ENCODE measurements at places on chromosomes 11 and 22.

GRCh38 chr11:123690485-123690884 lies 36.1 kb upstream of the SCN3B start:
- DNase-seq, result no peak

DNA sequence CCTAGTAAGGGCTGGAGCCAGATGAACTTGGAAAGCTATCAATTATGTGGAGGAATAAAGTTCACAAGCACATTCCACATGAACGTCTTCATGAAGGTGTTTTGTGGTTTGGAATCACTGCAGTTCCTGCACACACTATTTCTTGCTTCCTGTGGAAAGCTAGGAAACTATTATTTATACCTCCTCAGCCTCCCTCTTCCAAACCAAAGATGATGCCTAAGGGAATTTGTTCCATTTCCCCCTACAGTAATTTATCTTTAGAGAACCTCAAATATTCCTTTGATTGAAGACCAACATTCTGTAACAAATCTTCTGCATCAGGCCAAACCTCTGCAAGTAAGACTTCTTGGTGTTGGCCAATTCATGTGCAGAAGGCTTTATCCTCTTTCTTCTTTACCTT lies 115.8 kb upstream of the ARHGAP20 start:
- no peak for DNase-seq

DNA sequence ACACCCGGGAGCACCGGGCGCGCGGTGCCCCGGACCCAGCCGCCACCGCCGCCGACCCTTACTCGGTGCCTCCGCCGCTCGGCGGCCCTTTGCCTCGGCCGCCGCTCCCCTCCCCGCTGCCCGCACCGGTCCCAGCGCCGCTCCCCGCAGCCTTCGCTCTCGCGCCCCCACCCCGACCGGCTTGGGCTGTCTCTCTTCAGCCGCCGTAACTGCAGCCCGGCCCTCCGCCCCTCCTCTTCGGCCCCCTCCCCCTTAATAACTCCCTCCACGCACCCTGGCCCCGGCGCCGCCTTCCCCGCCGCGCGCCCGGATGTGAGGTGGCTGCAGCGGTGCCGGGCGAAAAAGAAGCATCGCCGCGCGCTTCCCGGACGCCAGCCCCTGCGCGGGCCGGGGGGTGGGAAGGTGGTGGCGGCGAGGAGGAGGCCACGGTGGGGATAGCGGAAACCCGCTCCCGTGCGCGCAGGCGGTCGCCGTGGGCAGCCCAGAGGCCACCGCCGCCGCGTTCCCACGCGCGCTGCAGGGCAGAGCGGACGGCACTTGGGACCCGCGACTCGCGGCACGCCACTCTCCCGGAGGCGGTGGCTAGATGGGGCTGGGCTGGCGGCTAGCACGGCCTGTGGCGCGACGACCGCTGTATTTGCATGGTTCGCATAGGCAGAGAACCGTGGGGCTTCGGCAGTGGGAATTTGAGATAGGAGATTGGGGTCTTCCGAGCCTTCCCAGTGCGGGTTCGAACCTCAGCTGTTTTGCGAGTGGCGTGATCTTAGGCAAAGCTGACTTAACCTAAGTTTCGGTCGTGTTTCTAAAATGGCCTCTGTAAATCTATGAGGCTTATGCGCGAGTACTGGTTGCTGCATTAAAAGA lies at the start of gene EIF4ENIF1:
TSS of gene EIF4ENIF1 (minus strand) at position 211 of the 864 bp plus-strand sequence. CDS start 1,124 bp downstream, outside the sequence.
- no peak for DNase-seq

DNA sequence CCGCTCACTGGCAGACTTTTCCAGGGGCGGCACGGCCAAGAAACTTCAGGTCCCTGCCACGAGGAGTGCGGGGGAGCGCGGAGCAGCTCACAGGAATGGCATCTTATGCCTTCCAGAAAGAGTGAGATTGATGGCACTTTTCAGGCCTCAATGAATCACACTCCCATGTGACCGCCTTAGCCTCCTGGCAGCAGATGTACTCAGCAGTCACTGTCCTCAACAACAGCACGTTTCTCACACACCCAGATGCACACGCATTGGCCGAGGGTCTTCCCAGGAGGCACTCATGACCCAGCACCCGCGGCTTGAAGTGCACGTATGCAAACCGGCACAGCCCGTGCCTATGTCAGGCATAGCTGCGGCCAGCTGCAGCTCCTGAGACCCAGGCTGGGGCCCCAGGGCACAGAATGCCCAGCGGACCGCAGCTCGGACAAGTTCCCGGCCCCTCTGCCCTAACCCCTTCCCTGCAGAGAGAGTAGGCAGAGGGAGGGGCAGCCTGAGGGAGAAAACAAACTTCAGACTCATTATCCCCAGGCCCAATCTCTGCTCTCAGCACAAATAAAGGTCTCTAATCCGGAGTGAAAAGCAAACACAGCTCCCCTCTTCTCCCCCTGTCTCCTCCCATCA lies 48.3 kb downstream of the RPUSD4 start:
- DNase-seq, result no peak

DNA sequence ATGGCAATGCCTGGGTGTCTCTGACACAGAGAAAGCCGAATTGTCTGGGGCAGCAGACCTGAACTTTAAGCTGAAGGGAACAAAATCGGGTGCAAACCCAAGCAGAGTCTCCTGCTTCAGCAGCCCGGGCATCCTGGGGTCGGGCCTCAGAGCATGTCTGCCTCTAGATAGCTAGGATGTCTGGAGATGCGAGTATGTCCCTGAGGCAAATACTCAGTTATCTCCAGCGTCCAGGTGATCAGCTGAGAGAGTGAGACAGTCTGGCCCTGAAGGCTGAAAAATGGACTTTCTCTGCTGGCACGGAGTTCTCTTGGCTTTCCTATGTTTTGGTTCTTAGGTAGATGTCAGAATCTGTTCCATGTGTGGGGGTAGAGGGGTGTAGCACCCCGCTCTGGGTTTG lies 3.3 kb downstream of the ADAMTS8 start:
- DNase-seq, result no peak

DNA sequence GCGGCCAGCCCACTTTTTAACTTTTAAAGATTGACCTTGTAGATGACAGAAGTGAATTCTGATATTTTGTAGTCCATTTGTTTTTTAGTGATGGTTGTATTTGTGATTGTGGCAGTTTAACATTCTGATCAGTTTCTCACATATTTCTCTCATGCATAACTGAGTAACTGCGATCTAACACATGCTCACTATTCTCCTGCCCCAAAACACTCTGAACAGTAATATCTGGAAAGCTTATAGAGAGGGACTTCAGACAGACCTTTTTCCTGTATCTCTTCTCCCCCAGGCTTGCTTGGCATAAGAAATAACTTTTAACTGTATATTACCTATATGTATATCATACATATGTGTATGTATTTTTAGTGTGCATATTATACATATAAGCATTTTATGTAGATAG lies 37.3 kb upstream of the MYO18B start:
- DNase-seq, result no peak

GRCh38 chr11:46247659-46248058 lies 29.8 kb upstream of the CREB3L1 start:
- no peak for DNase-seq

GRCh38 chr11:16981651-16982194 lies 32.5 kb downstream of the PLEKHA7 start:
- no peak for DNase-seq

DNA sequence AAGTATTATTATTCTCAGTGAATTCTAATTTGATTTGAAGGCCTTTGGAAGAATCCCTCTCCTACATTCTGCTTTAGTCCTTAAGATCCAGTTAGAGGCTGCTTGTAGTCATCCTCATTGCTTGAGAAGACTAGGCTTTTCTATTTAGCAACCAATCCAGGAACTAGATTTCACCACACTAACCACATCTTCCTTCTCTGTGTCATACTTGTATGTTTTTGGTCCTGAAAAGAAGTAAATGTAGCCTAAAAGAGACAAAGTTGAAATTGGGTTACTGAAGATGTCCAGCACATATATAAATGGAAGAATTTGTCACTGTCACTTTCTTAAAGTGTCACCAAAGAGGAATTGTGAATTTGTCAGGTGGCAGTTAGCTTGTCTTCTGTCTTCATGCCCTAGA lies 46.6 kb upstream of the MMP7 start:
- DNase-seq, result peak; percentile 68

DNA sequence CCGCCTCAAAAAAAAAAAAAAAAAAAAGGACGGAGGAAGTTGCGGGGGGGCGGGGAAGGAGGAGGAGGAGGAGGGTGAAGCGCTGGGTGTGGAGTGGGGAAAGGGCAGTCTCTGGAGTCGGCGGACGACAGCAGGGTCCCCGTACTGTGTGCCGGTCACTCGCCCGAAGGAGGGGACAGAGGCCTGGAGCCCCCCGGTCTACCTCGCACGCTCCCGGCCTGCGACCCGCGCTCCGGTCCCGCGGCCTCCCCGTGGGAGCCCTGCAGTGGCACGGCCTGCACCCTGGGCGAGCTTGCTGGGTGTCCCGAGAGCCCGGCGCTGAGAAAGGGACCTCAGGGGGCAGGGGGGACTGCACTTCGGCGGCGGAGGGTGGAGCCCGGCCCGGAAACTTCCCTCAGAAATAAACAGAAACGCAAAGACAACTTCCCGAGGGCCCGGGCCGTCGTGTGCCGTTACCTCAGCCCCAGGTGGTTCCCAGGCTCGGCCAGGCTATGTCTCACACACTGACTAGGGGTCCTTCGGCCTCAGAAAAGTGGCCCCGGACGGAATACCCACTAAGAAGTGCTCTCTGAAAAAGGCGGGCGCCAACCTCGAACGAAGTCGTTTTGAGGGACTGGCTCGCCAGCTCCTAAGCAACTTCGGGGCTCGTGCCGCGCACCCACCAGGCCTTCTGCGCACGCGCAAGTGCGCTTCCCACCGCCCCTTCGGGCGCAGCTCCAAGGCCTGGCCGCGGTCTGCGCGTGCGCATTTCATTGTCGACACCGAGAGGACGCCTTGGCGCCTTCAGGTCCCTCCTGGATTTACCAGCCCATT lies at the start of gene MAJIN:
TSS of gene MAJIN (minus strand) at position 688 of the 813 bp plus-strand sequence. CDS start 12,703 bp downstream, outside the sequence.
- no peak for DNase-seq

GRCh38 chr11:77789731-77790476 lies 30.6 kb downstream of the RSF1 start:
- DNase-seq, result no peak

DNA sequence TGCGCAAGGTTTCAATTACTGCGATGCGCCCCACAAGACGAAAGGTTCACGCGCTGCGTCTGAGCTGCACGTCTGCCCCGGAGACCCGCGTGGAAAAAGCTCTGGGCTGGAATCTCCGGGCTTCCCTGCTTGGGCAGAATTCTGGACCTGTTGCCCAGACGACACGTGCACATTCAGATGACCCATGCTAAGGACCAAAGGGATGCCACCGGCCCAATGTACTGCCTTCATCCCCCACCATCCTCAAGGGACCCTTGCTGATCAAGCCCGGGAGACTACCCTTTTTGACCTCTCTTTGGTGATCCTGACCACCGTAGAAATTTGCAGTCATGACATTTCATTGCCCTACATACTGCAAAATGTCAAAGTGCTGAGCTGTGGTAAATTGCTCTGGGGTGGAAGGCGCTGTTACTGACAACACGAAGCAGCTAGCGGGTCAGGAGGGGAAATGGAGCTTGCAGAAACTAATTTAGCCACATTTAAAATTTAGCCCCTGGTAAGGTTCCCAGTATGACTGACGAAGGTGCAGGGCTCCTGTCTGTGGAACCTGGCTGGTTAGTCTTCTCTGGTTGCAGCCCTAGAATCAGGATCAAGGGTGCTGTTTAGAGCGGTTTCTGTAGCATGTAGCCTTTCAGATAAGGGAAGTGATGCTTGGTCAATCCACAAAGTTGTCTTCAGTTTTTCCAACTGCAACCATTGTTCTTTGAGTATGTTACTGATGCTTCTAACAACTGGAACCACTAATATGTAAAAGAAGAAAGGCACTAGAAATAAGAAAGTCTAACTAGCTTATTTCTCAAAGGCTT lies 81.9 kb downstream of the PRR5L start:
- DNase-seq, result no peak

DNA sequence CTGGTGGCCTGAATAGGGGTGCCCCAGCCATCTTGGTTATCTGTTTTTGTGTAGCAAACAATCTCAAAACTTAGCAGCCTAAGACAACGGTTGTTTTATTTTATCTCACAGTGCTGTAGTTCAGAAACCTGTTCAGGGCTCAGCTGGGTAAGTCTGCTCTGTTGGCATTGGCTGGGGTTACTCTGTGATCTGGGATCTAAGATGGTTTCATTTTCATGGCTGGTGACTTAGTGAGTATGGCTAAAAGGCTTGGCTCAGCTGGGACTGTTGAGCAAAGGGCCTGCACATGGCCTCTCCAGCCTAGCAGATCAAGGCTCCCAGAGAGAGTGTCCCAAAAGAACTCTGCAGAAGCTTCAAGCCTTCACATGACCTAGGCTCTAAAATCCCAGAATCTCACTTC lies 60.8 kb upstream of the POU2AF1 start:
- no peak for DNase-seq

- no peak for DNase-seq
Observed at GRCh38 chr11:4154503-4154902, 59.9 kb downstream of the RRM1 start.

DNA sequence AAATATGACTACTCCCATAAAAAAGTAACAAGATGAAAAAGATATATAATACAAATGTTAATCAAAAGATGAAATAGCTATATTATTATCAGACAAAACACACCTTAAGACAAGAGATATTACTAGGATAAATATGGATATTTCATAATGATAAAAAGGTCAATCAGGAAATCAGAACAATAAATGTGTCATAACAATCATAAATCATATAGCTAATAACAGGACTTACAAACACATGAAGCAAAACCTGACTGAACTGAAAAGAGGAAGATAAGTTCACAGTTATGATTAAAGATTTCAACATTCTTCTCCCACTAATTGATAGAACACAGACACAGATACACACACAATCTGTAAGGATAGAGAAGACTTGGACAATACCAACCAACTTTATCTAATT lies 47.2 kb downstream of the EIF3M start:
- no peak for DNase-seq

GRCh38 chr11:69388210-69388609 lies 93.3 kb upstream of the LINC01488 start:
- no peak for DNase-seq

DNA sequence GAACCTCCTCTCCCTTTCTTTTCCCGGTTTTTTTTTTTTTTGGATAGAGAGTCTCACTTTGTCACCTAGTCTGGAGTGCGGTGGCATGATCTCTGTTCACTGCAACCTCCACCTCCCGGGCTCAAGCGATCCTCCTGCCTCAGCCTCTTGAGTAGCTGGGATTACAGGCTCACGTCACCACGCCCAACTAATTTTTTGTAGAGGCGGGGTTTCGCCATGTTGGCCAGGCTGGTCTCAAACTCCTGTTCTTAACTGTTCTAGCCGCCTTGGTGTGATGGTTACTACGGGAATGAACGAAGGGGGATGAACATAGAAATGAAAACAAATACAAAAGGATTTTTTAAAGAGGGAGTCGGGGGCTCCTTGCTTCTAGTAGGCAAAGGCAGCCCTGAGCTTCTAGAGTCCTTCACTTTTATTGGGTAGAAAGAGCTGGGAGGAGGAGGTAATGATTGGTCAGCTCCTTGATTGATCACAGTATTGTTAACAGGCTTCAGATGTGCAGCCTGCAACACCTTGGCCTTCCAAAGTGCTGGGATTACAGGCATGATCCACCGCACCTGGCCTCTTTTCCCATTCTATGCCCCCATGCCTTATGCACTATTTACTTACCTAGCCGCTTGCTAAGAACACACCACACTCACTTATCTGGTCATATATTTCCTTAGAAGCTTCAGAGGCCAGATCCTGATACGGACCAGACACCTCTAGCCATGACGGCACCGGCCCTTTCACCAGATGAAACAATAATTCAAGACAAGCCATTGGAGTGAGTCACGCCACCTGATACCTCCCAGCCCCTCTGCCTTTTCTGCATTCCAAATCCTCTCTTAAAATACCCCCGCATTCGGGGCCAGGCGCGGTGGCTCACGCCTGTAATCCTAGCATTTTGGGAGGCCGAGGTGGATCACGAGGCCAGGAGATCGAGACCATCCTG lies 20.7 kb downstream of the SUSD2 start:
- DNase-seq, result no peak

Data from SIG-M5 (cell line).